ENCODE measurements at places on chromosomes 11 and 22.

GRCh38 chr11:118900535-118901384 is 17.1 kb downstream of the CXCR5 start:
- DNase-seq: no peak

DNA sequence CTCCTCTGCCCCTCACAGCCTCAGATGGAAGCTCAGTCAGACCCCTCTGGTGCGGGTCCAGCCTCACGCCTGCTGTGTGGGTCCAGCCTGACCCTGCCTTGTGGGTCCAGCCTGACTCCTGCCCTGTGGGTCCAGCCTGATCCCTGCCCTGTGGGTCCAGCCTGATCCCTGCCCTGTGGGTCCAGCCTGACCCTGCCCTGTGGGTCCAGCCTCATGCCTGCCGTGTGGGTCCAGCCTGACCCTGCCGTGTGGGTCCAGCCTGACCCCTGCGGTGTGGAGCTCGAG is 445.3 kb downstream of the BRD1 start:
- no peak for DNase-seq

DNA sequence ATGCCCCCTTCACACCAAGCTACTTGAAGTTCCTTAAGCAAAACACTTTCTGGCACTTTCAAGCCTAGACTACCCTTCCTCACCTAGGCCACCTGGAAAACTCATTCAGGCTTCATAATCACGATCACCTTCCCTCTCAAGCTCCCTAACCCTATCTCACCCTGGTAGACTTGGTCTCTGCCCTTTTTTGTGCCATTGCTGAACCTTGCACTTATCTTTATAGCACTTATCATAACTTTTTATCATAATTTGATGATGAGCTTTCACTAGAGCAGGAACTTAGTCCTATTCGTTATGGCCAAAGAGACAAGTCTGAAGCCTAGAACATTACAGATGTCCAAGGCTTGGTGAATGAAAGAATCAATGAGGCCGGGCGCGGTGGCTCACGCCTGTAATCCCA is 5.5 kb downstream of the SLC35F2 start:
- DNase-seq: no peak

DNA sequence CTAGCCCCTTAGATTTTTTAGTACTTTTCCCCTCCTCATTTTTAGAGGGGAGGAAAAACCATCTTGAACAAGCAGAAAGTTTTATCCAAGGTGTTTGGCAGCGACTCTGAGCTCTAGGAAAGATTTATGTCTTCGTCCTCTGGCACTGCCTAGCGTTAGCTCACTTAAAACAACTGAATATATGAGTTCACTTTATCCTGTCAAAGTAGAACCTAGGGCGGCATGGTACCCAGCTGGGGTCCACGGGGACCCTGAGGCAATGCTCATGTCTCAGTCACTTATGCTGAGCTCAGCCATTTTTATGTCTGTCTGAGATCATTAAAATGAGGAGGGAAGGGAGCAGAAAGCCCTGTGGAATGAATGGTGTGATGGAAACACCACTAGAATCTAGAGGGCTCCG is 14.2 kb upstream of the VSIG10L2 start:
- no peak for DNase-seq

DNA sequence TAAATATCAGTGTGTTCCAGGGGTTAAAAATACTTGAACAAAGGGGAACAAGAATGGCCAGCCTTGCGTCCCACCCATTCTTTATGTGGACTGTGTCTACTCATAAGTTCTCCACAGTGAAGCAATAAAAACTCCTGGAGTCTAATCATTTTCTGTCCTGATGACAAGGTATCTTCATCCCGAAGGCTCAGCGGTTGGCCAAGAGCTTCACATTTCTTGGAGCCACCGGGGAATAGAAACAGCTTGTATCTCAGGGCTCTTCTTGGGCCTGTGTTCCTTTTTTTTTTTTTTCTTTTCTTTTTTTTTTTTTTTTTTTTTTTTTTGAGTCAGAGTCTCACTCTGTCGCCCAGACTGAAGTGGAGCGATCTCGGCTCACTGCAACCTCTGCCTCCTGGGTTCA is 36.8 kb upstream of the ADORA2A start:
- no peak for DNase-seq

- DNase-seq: no peak
Measured at GRCh38 chr11:6297831-6298230, 22.5 kb downstream of the CAVIN3 start.

Measured in germinal center (tissue), 1 donor.